ENCODE measurements at places on chromosomes 13 and 19. TPM values are rescaled to one million over a fixed set of nuclear protein-coding genes. Genes with fewer than 3 reads are reported as not detected.

GRCh38 chr13:86135856-86136255 is 336.6 kb upstream of the SLITRK6 start:
- no peak for DNase-seq

The TMEM150B gene
- polyA plus RNA-seq = 1.5 TPM

- DNase-seq = peak; percentile 36
Observed at GRCh38 chr13:52454459-52454819, 839 bp upstream of the CKAP2 start.

The ZNF554 gene
- polyA plus RNA-seq = 11.1 TPM

The SPACA7 gene
- not detected for polyA plus RNA-seq

GRCh38 chr19:49120325-49120683 is 960 bp downstream of the PPFIA3 start:
- no peak for DNase-seq

- DNase-seq = no peak
Observed at GRCh38 chr13:80374444-80374843, 33.5 kb upstream of the SPRY2 start.

The ZNF726 gene
- polyA plus RNA-seq = 18.1 TPM

The EBI3 gene
- 0.35 TPM for polyA plus RNA-seq

DNA sequence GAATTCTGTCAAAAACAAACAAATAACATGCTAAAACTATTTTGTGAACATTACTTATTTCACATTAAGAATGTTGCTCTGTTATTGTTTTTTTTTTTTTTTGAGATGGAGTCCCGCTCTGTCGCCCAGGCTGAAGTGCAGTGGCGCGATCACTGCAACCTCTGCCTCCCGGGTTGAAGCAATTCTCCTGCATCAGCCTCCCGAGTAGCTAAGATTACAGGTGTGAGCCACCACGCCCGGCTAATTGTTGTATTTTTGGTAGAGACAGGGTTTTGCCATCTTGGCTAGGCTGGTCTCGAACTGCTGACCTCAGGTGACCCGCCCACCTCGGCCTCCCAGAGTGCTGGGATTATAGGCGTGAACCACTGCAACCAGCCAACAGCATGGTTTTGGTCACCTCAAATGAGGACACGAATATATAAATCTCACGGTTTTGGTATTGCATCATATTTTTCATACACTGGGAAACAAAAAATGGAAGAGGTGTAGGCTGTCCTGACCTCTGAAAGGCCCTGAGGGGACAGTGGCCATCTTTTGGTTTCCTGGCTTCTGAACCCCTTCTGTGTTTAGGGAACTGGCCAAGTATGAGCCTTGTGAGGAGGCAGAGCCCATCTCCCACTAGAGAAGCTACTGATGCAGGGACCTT is 25.5 kb downstream of the GPR42 start:
- no peak for DNase-seq

GRCh38 chr13:23991119-23991518 is 93.8 kb upstream of the C1QTNF9B start:
- DNase-seq = no peak

- no peak for DNase-seq
Observed at GRCh38 chr13:73189362-73189761, 130.6 kb downstream of the KLF5 start.

- no peak for DNase-seq
Observed at GRCh38 chr19:18900700-18901481, 4.9 kb upstream of the CERS1 start.

GRCh38 chr13:102028868-102029267 is 373.0 kb downstream of the FGF14 start:
- no peak for DNase-seq

- DNase-seq = no peak
Observed at GRCh38 chr19:33671211-33671610, 49.5 kb downstream of the CHST8 start.

- no peak for DNase-seq
Observed at GRCh38 chr19:54041969-54042606, 21.6 kb downstream of the VSTM1 start.

DNA sequence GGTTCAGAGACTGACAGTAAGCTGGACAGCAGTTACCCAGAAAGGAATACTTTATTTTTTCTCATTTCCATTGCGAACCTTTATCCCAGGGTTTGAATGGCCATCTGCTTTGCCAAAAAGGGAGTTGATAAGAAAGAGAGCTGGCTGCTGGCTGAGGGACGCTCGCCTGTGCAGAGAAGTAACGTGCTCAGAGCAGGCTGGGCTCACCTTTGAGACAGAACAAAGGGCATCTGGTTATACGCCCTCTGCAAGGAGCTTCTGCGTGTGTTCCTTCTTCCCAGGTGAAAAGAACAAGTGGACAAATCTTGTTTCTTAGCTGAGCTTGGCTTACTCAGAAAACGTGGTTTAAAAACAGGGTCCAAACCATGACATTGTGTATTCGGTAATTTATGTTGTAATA is 47.4 kb downstream of the EFNB2 start:
- no peak for DNase-seq

The UPK1A gene
- polyA plus RNA-seq = 13.1 TPM

The SIGLEC14 gene
- polyA plus RNA-seq = 0.47 TPM

DNA sequence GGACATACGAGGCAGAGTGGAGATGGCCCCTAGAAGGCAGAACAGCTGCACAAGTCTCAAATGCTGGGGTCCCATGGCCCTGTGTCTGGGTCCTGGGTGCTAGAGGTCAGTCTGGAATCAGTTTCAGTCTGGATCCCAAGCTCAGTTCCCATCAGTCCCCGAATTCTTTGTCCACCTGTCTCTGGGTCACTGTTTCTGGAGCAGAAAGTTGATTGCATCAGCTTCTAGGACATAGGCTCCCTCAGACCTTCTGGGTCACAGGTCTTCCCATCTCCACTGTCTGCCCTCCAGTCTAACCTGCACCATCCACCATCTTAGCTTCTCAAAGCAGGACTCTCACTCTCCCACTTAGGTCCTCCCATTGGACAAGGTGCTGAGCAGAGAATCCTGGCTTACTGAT is 5.3 kb downstream of the LYPD4 start:
- DNase-seq = no peak

The ETHE1 gene
- 25.4 TPM for polyA plus RNA-seq

The ZNF829 gene
- 9.7 TPM for polyA plus RNA-seq

The URAD gene
- polyA plus RNA-seq = not detected

The ZNF675 gene
- 25.8 TPM for polyA plus RNA-seq

The NPAS1 gene
- 1.3 TPM for polyA plus RNA-seq

DNA sequence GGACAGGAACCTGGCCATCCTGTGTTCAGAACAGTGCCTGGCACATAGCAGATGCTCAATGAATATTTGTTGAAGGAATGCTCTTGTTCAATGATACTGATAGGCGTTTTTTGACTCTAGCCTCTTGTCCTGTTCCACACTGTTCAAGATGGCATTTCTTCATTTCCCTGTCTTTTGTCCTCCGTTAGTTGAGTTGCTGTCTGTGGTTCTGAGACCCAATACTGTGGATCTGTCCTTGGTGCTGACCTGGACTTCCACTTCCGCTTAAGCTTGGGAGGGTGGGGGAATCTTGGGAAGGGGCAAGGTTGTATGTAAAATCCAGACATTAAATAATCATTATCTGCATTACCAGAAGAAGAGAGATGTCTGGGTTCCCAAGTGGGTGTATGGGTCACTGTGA is 8.3 kb upstream of the KCNN4 start:
- no peak for DNase-seq

The ZNF57 gene
- 8.6 TPM for polyA plus RNA-seq

The ISOC2 gene
- polyA plus RNA-seq = 30.1 TPM

DNA sequence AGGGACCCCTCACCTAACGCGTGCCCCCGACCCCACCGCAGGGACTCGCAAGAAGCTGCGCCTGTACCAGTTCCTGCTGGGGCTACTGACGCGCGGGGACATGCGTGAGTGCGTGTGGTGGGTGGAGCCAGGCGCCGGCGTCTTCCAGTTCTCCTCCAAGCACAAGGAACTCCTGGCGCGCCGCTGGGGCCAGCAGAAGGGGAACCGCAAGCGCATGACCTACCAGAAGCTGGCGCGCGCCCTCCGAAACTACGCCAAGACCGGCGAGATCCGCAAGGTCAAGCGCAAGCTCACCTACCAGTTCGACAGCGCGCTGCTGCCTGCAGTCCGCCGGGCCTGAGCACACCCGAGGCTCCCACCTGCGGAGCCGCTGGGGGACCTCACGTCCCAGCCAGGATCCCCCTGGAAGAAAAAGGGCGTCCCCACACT is 4.7 kb upstream of the MYBPC2 start:
- peak; percentile 87 for DNase-seq

- DNase-seq = peak; percentile 20
Observed at GRCh38 chr19:41595258-41595889, 19.4 kb downstream of the CEACAM21 start.

- no peak for DNase-seq
Observed at GRCh38 chr19:46216612-46217011, 12.9 kb upstream of the IGFL1 start.

Data from left kidney (tissue), 8 donors.